ENCODE measurements at places on chromosomes 7 and 10.

DNA sequence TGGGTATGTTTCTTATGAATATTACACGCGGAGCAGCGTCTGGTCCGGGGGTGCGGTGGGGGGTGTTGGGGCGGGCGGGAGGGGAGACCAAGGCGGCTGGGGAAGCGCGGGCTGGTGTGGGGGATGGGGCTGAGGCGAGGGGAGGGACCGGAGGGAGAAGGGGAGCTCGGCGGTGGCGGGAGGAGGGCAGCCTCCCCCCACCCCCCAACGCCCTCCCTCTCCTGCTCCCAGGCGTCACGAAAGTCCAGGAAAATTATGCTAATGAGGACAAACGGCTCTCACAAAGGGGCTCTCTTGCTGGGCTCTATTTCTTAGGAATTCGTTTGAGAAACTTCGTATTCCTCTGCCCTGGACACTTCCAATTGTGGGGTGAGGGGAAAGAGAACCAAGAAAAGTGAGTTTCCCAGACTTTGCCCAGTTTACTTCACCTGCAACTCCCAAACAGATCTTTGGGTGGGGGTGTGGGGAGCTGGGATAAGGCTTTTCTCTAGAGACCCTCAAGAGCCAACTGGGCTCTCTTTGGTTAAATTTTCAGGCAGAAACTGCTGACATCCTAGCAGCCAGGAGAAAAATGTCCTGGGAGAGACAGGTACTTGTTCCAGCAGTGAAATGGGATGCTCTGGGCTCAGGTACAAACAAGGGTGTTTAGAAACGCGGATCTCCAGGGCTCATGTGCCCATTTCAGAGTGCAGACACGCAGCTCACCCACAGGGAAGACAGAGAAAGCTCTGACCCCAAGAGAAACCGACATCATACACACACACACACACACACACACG lies 11.7 kb upstream of the HOXA2 start:
- DNase-seq: no peak

- no peak for DNase-seq
These were observed 2.1 kb downstream of the NFE2L3 start for GRCh38 chr7:26153823-26154783.

- DNase-seq: no peak
These were observed 676.3 kb downstream of the SDK1 start for GRCh38 chr7:3977391-3977790.

- no peak for DNase-seq
These were observed 537 bp downstream of the SH3PXD2A start for GRCh38 chr10:103854686-103855391.
